ENCODE measurements at places on chromosomes 4 and X.

- peak; percentile 26 for DNase-seq
- no peaks in the 10 kb centered on the region for H3K27me3 ChIP-seq
- peak overlapping the region; percentile 87 for H3K27ac ChIP-seq
Observed at GRCh38 chrX:30888526-30889146, 418 bp downstream of the TAB3 start.

- no peaks in the 10 kb centered on the region for H3K27me3 ChIP-seq
- H3K27ac ChIP-seq = no peak overlapping the region
- no peak overlapping the region for H3K4me3 ChIP-seq
- no peaks in the 10 kb centered on the region for H3K4me1 ChIP-seq
- no peak for DNase-seq
- H3K36me3 ChIP-seq = no peaks in the 10 kb centered on the region
Observed at GRCh38 chrX:119374736-119375135, 24.4 kb upstream of the SLC25A43 start.

DNA sequence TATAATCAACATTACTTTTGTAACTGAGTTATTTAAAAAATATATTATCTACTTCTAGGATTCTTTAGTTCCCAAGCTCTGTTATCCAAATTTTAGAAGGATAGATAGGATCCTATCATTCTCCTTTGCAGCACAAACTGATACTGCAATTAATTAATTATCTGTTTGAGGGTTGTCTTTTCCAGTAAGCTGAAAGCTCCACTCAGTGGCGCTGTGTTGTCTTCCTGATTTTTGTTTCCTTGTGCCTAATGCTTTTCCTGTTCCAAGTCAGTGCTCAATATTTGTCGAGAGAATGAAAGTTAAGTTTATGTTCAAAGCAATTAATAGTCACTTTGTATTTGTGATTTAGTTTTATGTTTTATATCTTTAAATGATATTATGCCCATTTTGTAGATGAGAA is 107.4 kb upstream of the ANK2 start:
- H3K4me3 ChIP-seq = no peak overlapping the region
- no peaks in the 10 kb centered on the region for H3K36me3 ChIP-seq
- no peaks in the 10 kb centered on the region for H3K27me3 ChIP-seq

DNA sequence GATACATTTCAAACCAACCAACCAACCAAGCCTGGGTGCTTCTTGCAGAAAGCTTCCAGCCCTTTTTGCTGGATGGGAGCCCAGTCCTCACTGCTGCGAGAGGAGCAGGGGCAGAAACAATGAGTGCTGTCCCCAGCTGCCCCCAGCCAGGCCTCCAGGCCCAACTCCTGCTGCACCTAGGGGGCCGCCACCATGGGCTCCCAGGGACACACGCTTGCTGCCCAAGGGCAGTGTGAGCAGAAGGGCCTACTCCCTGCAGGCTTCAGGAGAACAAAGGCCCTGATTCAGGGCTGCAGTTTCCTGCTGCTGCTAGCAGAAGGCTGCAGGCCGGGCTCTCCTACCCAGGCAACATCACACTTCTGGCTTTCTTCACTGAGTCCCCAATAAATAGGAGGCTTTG is 37.7 kb upstream of the ENPP6 start:
- no peak overlapping the region for H3K27ac ChIP-seq
- no peaks in the 10 kb centered on the region for H3K36me3 ChIP-seq
- H3K4me1 ChIP-seq = no peaks in the 10 kb centered on the region
- DNase-seq = no peak
- H3K27me3 ChIP-seq = no peaks in the 10 kb centered on the region

GRCh38 chr4:170306208-170306607 is 216.5 kb upstream of the AADAT start:
- DNase-seq = no peak
- no peaks in the 10 kb centered on the region for H3K27me3 ChIP-seq
- no peak overlapping the region for H3K4me3 ChIP-seq
- no peaks in the 10 kb centered on the region for H3K4me1 ChIP-seq

GRCh38 chr4:108980455-108981239 is 217.8 kb upstream of the ETNPPL start:
- no peak for DNase-seq
- H3K27ac ChIP-seq = no peak overlapping the region
- H3K36me3 ChIP-seq = no peaks in the 10 kb centered on the region

GRCh38 chr4:24856586-24856985 is 56.3 kb downstream of the CCDC149 start:
- H3K27me3 ChIP-seq = no peaks in the 10 kb centered on the region
- no peak overlapping the region for H3K27ac ChIP-seq
- DNase-seq = no peak
- H3K4me1 ChIP-seq = no peaks in the 10 kb centered on the region

DNA sequence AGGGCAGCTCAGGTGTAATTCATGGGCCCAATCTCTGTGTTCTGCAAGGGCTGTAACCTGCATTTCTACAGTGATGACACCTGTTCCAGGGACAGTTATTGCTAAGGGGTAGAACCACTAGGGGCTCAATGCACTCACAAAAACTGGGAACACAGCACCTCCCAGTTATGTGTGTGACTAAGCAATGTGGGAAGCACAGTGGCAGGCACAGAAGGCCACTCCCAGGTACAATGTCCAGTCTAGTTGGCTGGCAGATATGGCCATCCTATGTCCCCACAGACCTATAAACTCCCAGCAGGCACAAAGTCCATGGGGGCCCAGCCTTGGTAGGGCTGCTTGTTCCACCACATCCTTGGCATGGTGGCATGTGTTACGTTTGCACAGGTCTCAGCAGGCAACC is 25.7 kb downstream of the CXCL13 start:
- H3K4me3 ChIP-seq = no peak overlapping the region
- no peaks in the 10 kb centered on the region for H3K27me3 ChIP-seq
- H3K4me1 ChIP-seq = no peaks in the 10 kb centered on the region
- no peak overlapping the region for H3K27ac ChIP-seq
- no peaks in the 10 kb centered on the region for H3K36me3 ChIP-seq

GRCh38 chr4:119394826-119395225 is 72.9 kb upstream of the FABP2 start:
- no peaks in the 10 kb centered on the region for H3K36me3 ChIP-seq
- no peaks in the 10 kb centered on the region for H3K27me3 ChIP-seq
- no peak for DNase-seq
- H3K4me1 ChIP-seq = no peaks in the 10 kb centered on the region
- no peak overlapping the region for H3K4me3 ChIP-seq

DNA sequence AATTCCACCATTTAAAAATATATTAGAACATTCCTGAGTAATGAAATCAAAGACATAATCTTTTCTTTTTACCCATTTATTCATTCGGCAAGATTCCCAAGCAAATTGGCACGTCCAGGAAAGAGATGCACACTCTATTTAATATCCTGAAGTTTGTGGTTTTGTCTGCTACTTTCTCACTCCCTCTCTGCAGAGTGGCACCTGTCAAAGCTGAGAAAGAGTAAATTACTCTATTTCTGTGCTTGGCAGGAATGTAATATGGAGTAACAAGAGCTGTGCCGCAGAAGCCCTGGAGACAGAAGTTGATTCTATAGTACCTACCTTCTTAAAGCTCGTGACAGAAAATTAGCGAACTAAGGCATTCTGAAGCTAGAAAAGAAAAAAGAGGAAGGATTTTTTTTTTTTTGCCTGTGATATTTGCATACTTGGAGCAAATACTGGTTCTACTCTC is 5.5 kb downstream of the GSTCD start:
- no peaks in the 10 kb centered on the region for H3K36me3 ChIP-seq
- no peaks in the 10 kb centered on the region for H3K27me3 ChIP-seq
- no peak overlapping the region for H3K4me3 ChIP-seq
- DNase-seq = no peak
- no peak overlapping the region for H3K27ac ChIP-seq

- H3K4me3 ChIP-seq = no peak overlapping the region
- H3K36me3 ChIP-seq = no peaks in the 10 kb centered on the region
- H3K27ac ChIP-seq = no peak overlapping the region
- no peak for DNase-seq
- H3K27me3 ChIP-seq = no peaks in the 10 kb centered on the region
Observed at GRCh38 chrX:128897621-128898020, 625.7 kb downstream of the SMARCA1 start.

- H3K36me3 ChIP-seq = no peaks in the 10 kb centered on the region
- no peaks in the 10 kb centered on the region for H3K4me1 ChIP-seq
- H3K4me3 ChIP-seq = no peak overlapping the region
- no peak overlapping the region for H3K27ac ChIP-seq
Observed at GRCh38 chr4:107570952-107571351, 149.1 kb downstream of the PAPSS1 start.

DNA sequence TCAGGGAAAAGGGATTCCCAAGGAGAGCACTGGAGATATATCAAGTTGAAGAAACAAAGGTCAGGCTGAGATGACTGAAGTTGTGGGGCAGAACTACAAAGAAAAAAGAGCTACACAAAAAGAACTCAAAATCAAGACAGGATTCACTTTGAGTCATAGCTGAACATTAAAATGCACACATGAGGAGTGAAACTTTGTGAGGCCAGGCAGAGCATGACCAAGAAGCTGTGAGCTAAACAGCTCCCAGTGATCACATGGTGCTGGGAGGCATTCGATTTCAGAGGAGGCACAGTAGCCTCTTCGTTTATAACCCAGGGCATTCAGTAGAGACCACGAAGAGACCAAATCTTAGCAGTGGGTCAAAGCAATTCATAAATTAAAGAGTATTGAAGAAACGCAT is 145.3 kb downstream of the ATRX start:
- H3K4me1 ChIP-seq = no peaks in the 10 kb centered on the region
- no peak overlapping the region for H3K4me3 ChIP-seq
- DNase-seq = no peak
- H3K27ac ChIP-seq = no peak overlapping the region
- H3K36me3 ChIP-seq = no peaks in the 10 kb centered on the region

GRCh38 chr4:142475663-142476062 is 370.4 kb downstream of the INPP4B start:
- no peaks in the 10 kb centered on the region for H3K4me1 ChIP-seq
- DNase-seq = no peak
- no peak overlapping the region for H3K27ac ChIP-seq
- H3K36me3 ChIP-seq = no peaks in the 10 kb centered on the region
- no peaks in the 10 kb centered on the region for H3K27me3 ChIP-seq

DNA sequence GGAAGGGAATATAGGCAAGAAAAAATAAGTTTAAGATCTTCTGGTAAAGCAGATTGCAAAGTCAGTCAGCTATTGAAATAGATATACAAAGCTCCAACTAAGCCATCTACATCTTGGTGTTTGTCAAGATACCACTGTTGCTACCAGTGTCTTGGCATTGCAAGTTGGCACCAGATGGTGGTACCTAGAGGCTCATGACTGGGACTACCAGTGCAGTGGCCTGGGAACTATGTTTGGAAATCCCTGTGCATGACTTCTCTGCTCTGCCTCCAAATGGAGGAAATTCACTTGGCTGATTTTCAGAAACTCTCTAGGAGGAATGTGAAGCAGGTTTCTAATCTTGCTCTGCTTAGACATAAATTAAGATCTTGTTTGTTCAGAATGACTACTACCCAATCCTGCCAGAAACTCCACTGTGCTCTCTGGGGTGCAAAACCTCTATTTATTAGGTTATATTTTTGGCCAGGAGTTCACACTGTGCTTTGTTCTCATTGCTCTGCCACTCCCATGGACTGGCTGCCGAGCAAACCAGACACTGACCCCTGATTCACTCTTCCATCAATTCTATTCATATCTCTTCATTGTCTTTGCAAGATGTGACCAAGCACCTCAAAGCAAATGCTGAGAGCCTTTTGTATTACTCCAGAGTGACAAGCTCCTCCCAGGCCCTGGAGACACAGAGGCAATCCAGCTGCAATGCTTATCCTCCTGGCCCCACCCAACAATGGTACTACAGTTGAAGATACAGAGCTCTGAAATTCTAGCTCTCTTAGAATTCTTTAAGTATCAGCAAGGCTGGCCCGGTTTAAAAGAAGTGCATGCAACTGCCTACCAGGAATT is 272.3 kb upstream of the FGF16 start:
- DNase-seq = no peak
- no peak overlapping the region for H3K27ac ChIP-seq

DNA sequence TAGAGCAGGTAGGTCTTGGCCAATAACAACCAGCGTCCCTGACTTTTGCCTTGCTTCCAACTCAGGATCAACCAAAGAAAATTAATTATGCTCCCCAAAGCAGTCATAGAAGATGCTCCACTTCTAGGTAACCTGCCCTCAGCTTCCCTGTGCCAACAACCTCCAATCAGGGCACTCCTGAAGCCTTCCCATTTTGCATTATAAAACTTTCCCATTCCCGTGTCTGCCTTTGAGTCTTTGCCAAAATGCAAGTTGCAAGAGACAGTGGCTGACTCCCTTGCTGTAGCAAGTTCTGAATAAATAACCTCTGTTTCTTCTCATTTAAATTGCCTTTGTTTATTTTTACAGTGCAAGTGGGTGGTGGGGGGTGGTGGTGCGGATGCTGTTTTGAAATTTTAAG is 418.0 kb downstream of the PACRGL start:
- DNase-seq = no peak
- H3K27me3 ChIP-seq = no peaks in the 10 kb centered on the region
- no peaks in the 10 kb centered on the region for H3K36me3 ChIP-seq
- H3K4me1 ChIP-seq = no peaks in the 10 kb centered on the region

- H3K4me1 ChIP-seq = peaks cover 3% of the 10 kb centered on the region
- H3K27me3 ChIP-seq = no peaks in the 10 kb centered on the region
- H3K36me3 ChIP-seq = no peaks in the 10 kb centered on the region
- H3K4me3 ChIP-seq = no peak overlapping the region
Observed at GRCh38 chr4:147787204-147787603, 55.3 kb downstream of the ARHGAP10 start.

GRCh38 chr4:169351872-169352271 is 81.1 kb upstream of the SH3RF1 start:
- no peaks in the 10 kb centered on the region for H3K27me3 ChIP-seq
- DNase-seq = peak; percentile 74
- H3K4me1 ChIP-seq = no peaks in the 10 kb centered on the region
- H3K27ac ChIP-seq = peak overlapping the region; percentile 2
- no peaks in the 10 kb centered on the region for H3K36me3 ChIP-seq
- no peak overlapping the region for H3K4me3 ChIP-seq

DNA sequence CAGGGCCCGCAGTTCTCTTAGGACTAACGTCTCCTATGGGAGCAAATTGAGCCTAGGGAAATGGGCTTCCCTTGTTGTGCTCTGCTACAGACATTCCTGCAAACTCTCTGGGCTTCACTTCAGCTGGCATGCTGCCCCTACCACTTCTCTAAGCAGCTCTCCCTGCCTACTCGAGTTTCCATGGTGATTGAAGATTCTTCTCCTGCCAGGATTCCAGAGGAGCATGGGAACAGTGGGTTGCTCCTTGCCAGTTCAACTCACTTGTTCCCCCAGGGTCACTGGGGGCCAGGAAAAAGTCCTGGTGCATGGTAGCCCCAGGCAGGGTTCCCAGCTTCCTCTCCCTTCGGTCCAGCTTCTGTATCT is 21.1 kb upstream of the WDR17 start:
- H3K36me3 ChIP-seq = no peaks in the 10 kb centered on the region
- no peaks in the 10 kb centered on the region for H3K4me1 ChIP-seq
- no peak overlapping the region for H3K4me3 ChIP-seq
- H3K27me3 ChIP-seq = no peaks in the 10 kb centered on the region

- H3K36me3 ChIP-seq = no peaks in the 10 kb centered on the region
- no peaks in the 10 kb centered on the region for H3K4me1 ChIP-seq
- H3K4me3 ChIP-seq = no peak overlapping the region
- no peak for DNase-seq
- no peaks in the 10 kb centered on the region for H3K27me3 ChIP-seq
Observed at GRCh38 chr4:71239365-71239764, 99.5 kb upstream of the SLC4A4 start.

- no peak for DNase-seq
- no peaks in the 10 kb centered on the region for H3K4me1 ChIP-seq
- no peaks in the 10 kb centered on the region for H3K36me3 ChIP-seq
- H3K27me3 ChIP-seq = no peaks in the 10 kb centered on the region
- no peak overlapping the region for H3K4me3 ChIP-seq
Observed at GRCh38 chr4:124044867-124045266, 648.3 kb downstream of the SPRY1 start.

Measured in kidney (tissue), 22 donors.